ENCODE measurements at places on chromosomes 2 and 18.

- no peak for DNase-seq
Measured at GRCh38 chr2:143952536-143952935, 567.4 kb downstream of the ZEB2 start.

DNA sequence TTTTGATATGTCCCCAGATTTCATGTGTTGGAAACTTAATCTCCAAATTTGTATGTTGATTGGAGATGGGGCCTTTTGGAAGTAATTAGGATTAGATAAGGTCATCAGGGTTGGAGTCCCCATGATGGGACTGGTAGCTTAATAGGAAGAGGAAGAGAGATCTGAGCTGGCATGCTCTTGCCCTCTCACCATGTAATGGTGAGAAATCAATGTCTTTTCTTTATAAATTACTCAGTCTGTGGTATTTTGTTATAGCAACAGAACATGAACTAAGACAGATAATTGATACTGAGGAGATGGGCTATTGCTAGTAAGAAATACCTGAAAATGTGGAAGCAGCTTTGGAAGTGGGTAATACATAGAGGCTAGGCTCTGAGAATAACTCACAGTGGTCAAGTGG lies 48.0 kb downstream of the CDC42EP3 start:
- DNase-seq: no peak

GRCh38 chr2:111135910-111136297 lies 15.2 kb downstream of the BCL2L11 start:
- DNase-seq: no peak

DNA sequence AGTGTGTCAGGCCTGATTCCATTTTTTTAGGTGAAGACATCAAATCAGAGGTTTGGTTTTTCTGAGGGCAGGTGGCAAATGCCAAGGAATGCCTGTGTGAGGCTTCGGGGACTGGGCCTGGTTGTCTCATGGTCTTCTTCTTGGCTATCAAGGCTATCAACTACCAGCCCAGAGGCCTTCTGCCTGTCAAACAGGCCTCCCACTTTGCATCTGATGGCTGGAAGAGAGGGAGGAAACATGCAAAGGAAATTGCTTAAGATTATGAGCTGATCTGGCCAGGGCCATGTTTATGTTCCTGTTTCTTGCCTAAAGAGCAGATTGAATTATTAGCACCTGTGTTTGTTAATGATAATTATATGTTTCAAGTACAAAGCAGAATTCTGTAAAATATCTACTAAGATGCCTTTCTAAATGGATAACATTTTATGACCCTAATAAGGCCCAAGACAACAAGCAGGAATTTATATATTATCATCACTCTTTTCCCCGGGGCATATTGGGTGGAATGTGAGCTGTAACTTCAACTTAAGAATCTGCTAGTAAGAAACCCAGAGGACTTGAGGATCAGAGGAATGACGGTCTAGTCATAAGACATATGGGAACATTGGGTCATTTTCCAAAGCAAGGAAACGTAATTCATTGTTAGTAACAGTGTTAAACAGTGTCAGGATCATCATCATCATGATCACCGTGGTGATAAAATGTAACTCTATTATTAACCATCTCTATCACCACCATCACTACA lies 123.2 kb downstream of the LYPD6B start:
- DNase-seq: no peak

DNA sequence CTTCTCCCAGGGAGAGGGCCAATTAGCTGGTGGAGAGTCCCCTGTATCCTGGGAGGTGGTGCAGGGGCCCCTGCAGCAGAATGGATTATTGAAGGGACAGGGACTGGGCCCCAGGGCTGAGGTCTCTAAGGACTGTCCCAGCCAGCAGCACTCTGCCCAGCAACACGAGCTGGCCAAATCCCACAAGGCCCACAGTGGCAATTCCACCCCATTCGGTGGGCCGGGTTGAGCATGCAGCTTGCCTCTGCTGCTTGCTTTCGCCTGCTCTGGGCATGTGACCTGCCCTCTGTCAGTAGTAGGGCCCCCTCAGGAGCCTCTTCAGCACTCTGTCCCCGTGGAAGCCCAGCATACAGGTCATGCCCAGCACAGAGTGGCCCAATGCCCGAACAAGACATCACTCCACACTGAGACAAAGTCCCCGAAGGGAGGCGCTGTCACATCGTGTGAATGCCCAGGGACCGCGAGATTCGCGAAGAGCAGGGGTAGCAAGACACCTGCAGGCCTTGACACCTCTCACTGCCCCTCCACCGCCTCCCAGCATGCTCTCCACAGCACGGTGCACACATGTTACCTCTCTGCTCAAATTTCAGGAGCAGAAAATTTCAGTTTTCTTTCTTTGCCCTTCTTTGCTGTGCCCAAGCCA lies 65.4 kb downstream of the CRACDL start:
- DNase-seq: no peak

GRCh38 chr2:70615222-70615621 lies 61.6 kb upstream of the TGFA start:
- no peak for DNase-seq

- no peak for DNase-seq
Measured at GRCh38 chr18:50312296-50313030, 25.0 kb upstream of the CXXC1 start.

GRCh38 chr2:217864963-217865772 lies 137.6 kb downstream of the TNS1 start:
- DNase-seq: no peak

- DNase-seq: peak; percentile 83
Measured at GRCh38 chr18:13218368-13218991, at the start of gene LDLRAD4. LDLRAD4 (plus strand) TSS chr18:13218760.

DNA sequence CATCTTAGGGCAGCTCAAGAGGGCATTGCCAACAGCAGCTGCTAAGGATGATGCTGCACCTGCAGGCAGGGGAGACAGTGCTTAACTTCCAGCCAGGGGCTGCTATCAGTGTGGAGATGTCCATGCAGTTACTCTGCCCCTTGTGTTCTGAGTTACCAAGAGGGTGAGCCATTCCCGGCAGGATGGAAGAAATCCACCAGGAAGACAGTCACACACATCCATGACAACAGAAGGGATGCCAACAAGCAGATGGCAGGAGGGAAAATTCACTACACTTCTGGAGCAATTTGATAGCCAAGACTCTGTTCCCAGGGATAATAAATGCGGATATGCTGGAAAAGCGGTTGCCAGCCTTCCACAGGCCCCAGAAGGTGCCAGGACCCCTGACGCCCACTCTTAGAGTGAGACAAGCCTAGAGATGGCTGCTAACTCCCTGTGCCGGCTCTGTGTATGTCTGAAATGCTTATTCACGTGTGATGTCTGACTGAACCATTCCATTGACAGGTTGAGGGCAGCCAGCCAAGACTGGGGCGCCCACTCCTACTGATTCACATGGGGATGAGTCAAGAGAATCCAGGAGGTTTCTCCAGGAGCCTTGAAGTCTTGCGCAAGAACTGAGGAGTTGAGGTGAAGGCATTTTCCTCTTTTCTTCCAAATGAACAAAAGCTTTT lies 24.5 kb downstream of the LOXHD1 start:
- no peak for DNase-seq

GRCh38 chr18:32368170-32368569 lies 102.5 kb downstream of the GAREM1 start:
- no peak for DNase-seq

DNA sequence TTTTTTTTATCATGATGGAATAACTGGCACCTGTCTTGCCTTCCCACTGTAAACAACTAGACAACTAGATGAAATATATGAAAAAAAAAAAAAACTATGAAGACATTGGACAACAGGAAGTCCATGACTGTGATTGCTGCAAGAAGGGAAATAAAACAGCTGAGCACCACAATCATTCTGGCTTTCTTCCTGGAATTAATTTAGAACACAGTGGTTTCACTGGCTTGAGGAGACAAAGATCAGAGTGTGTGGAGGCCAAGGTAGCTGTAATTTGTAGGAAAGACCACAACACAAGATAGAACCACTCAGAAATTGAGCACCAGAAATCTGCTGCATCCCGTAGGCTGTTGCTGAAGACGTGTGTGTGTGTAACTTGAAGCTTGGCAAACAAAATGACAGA lies 121.1 kb upstream of the PID1 start:
- DNase-seq: no peak

GRCh38 chr18:65035701-65036100 lies 715.1 kb upstream of the CDH7 start:
- DNase-seq: no peak

- DNase-seq: no peak
Measured at GRCh38 chr2:175883586-175884194, 118.4 kb downstream of the LNPK start.

- no peak for DNase-seq
Measured at GRCh38 chr2:177056481-177056929, 156.1 kb upstream of the HNRNPA3 start.

DNA sequence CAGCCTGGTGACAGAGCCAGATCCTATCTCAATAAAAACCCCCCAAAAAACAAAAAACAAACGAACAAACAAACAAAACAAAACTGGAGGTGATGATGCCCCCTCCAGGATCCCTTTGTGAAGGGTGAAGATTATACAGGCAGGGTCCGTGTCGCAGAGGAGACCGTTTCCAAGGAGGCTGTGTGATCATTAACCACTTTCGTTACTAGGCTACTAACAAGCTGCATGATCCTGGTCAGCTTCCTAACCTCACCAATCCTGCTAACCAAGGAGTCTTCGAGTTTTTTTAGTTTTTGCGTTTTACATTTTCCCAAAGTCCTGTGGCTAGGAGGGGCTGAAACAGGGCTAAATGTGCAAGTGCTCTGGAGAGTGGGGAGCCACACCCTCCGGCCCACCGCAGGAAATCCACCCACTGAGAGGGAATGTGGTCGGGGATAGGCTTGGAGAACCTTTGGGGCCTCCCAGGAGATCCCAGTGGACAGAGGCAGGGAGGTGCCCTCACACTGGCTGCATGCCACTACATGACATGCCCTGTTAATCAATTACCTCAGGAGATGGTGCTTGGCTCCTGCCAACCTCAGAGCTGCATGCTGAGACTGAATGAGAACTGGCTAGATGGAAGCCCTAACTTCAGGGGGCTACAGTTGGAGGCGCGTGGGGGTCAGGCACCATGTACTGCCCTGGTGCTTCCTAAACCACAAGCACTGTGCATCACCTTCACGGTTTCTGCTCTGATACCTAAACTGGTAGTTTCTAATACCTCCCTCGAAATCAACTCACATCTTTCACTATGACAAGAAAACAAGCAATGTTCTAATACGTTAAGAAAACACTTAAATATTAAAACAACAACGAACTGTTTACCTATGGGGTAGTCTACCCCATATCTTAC lies 67.5 kb upstream of the RGPD5 start:
- no peak for DNase-seq

GRCh38 chr18:53135654-53136053 lies 795.7 kb downstream of the DCC start:
- no peak for DNase-seq

GRCh38 chr18:77067291-77068061 lies 65.1 kb downstream of the MBP start:
- DNase-seq: no peak

DNA sequence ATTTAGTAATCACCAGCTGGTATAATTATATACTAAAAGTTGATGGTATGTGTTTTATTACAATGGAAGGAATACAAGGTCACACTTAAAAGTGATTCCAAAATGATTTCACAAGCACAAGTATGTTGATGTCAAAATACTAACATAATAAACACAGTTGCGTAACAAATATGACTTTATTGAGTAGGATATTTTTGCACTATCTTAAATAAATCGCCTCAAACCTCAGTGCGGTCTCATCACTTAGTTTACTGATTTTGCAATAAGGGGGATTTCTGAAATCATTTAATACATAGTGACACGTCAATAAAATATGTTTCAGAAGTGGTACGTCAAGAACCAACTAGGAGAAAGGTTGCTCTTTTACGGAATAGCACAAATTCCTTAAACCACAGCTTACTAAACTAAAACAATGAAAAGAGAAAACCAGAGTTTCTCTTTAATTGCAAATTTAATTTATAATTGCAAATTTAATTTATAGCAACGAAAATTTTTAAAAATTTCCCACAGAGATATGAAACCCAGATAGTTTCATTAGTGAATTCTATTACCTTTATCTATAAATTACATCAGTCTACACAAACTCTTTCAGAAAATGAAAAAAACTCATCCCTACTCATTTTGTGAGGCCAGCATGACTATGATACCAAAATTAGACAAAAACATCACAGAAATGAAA lies 304.0 kb upstream of the REG3G start:
- no peak for DNase-seq

DNA sequence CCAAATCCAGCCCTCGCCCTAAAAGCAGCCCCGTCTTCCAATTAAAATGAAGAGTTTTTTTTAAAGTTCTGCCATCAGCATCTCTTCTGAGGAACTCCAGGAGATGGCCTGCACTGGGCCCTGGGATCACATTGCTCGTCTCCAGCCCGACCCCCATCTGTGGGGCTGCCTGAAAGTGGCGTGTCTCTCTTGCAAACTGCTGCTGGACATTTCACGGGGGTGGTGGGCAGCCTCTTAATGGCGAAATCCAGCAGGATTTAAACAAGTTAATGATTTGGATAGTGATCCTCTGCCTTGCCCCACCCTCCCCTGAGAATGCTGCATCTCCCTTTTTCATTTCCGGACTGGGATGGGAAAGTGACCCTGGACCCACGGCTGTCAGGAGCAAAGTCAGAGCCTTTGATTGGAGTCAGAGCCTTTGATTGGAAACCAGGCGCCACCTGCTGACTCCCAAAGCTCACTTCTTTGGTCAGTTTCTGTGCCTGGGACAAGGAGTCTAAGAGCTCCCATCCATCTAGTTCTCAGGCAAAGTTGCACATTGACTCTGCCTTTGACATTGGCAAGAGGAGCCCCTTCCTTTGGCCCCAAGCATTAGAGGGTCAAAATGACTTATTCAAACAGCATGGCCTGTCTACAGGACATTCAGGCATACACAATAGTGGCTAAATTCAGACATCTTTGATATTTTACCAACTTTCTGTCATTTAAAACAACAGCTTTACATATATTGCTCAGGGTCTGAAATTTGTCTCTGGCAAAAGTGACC lies 155.2 kb downstream of the SH3BP4 start:
- DNase-seq: peak; percentile 67

DNA sequence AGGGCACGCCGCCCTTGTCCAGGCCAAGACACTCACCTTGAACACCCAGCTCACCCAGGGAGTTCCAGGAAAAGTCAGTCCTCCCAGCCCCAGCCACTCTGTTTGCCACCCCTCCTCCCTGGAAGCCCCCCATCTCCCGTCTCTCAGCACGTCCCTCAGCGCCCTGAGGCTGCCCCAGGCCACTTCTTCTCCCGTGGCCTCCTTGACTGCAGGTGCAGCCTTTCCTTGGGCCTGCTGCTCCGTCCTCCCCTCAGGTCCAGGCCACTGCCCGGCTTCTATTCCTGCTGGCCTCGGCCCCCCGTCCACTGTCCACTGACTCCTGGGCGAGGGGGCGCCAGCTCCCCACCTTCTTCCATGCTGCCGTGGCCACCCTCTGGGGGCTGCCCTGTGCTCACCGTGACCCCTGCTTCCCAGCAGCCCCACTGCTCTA lies 239.1 kb downstream of the HDAC4 start:
- no peak for DNase-seq

DNA sequence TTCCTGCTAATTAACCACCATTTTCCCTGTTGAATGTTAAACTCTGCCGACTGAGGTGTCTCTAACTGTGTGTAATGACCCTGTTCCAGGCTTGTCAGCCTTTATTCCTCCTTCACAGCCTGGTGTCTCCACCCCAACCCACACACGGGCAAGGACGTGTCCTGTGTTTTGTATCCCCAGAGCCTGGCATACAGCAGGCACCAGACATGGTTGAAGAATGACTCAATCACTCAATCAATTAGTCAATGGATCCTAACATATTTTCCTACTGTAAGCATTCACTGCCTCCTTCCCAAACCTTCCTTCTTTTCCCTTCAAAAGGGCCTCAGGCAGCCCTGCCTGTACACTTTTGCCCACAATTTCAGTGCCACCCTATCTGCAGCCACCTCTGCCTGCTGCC lies 2.7 kb upstream of the TNS1 start:
- no peak for DNase-seq

- no peak for DNase-seq
Measured at GRCh38 chr2:30633039-30633438, 174.2 kb downstream of the CAPN13 start.

Data from heart left ventricle (tissue), 16 donors.